ENCODE measurements at places on chromosomes 13 and 19.

DNA sequence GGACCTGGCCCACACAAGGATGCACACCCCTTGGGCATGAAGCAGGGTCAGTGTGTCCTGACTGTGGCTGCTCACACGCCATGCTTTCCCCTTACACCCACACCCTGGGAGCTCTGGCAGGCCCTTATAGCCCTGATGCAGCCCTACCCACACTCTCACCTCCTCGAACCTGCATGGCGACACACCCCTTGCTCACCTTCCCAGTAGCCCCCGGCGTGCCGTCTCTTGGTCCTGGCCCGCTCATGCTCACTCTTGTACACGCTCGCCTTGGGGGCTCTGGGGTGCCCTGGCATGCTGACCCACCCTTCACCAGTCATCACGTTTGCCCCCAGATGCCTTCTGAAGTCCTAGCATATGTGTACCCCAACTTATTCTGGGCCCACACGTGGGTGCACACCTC lies 56.1 kb downstream of the MAP4K1 start:
- no peak for DNase-seq

GRCh38 chr13:88592105-88592504 lies 920.9 kb downstream of the SLITRK5 start:
- DNase-seq = no peak

DNA sequence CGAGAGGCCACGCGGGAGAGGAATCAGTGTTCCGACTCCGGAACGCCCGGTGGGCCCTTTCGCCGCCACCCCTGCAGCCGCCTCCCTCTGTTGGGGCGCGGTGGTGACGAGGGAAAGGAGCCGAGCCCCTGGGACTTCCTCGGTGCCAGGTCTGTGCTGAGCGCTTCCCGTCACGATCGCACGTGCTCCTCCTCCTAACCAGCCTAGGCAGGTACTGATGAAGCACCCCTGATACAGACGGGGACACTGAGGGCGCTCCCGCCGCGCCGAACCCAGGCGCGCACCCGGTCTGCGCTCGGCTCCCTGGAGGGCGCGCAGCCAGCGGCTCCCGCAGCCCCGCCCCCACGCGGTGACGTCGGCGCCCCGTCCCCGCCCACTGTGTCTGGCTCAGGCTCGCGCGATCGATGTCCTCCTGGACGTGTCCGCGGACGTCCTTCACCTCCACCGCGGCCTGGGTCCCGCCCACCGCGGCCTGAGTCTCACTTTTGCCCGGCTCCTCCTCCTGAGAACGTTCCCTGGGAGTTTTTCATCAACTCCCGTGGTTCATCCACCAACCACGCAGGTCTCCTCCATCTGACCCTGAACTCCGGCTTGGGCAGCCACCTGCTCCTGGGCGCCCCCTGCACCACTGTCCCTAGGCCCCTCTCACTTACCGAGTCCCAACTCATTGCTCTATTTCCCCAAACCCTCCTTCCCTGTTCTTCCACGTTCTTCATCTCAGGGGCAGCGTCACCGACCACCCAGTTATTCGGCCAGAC lies 2.6 kb upstream of the KLK15 start:
- DNase-seq = no peak

DNA sequence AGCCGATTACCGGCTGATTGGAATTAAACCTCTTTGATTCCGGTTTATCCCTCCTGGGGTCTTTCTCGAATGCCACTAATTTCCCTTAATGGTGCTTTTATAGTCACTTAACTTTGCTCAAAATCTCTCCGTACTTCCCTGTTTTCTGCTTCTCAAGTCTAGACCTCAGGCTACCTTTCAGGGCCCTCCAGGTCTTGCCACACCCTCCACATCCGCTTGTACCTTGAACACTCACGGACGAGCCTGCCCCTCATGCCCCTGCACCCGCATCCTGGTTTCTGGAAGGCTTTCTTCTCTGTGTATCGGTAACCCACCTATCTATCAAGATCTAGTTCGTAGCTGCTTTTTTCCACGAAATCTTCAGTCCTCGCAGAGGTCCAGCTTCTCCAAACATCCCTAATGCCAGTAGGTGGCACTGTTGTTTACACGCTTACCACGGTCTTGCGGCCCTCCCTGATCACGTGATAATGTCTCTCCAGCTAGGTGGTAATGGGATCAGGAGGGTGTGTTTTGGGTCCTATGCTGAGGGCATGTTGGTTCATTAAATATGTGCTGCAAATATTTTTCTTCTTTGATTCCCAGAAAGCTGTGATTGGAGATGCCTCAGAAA lies 13.8 kb downstream of the ATP12A start:
- no peak for DNase-seq

GRCh38 chr13:99125326-99125915 lies 75.2 kb upstream of the UBAC2 start:
- DNase-seq = no peak

GRCh38 chr13:20057963-20058362 lies 99.4 kb downstream of the ZMYM2 start:
- no peak for DNase-seq

- DNase-seq = no peak
These were observed 42.2 kb upstream of the KCTD4 start for GRCh38 chr13:45243077-45243476.
